ENCODE measurements at places on chromosomes 6 and 20. TPM values are rescaled to one million over a fixed set of nuclear protein-coding genes. Genes with fewer than 3 reads are reported as not detected.

- H3K27me3 ChIP-seq = no peaks in the 10 kb centered on the region
- H3K4me1 ChIP-seq = no peaks in the 10 kb centered on the region
- H3K4me3 ChIP-seq = no peak overlapping the region
- no peak for DNase-seq
- no peak overlapping the region for H3K27ac ChIP-seq
Measured at GRCh38 chr6:12118607-12119006, 106.5 kb downstream of the HIVEP1 start.

DNA sequence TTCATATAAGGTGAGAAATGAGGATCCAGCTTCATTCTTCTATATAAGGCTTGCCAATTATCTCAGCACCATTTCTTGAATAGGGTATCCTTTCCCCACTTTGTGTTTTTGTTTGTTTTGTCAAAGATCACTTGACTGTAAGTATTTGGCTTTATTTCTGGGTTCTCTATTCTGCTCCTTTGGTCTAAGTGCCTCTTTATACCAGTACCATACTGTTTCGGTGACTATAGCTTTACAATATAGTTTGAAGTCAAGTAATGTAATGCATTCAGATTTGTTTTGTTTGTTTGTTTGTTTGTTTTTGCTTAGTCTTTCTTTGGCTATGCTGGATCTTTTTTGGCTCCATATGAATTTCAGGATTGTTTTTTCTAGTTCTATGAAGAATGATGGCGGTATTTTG, 64.6 kb downstream of the ERMARD start:
- H3K4me1 ChIP-seq = no peaks in the 10 kb centered on the region
- no peak overlapping the region for H3K27ac ChIP-seq
- H3K4me3 ChIP-seq = no peak overlapping the region
- DNase-seq = no peak
- H3K36me3 ChIP-seq = no peaks in the 10 kb centered on the region
- no peaks in the 10 kb centered on the region for H3K27me3 ChIP-seq

- no peaks in the 10 kb centered on the region for H3K27me3 ChIP-seq
- peaks cover 52% of the 10 kb centered on the region for H3K4me1 ChIP-seq
- DNase-seq = no peak
Measured at GRCh38 chr6:36682328-36683144, 4.0 kb downstream of the CDKN1A start.

- no peaks in the 10 kb centered on the region for H3K36me3 ChIP-seq
- no peaks in the 10 kb centered on the region for H3K27me3 ChIP-seq
- H3K4me3 ChIP-seq = no peak overlapping the region
- peaks cover 6% of the 10 kb centered on the region for H3K4me1 ChIP-seq
- H3K27ac ChIP-seq = no peak overlapping the region
- DNase-seq = no peak
Measured at GRCh38 chr20:45913116-45913515, 1.2 kb upstream of the PLTP start.

DNA sequence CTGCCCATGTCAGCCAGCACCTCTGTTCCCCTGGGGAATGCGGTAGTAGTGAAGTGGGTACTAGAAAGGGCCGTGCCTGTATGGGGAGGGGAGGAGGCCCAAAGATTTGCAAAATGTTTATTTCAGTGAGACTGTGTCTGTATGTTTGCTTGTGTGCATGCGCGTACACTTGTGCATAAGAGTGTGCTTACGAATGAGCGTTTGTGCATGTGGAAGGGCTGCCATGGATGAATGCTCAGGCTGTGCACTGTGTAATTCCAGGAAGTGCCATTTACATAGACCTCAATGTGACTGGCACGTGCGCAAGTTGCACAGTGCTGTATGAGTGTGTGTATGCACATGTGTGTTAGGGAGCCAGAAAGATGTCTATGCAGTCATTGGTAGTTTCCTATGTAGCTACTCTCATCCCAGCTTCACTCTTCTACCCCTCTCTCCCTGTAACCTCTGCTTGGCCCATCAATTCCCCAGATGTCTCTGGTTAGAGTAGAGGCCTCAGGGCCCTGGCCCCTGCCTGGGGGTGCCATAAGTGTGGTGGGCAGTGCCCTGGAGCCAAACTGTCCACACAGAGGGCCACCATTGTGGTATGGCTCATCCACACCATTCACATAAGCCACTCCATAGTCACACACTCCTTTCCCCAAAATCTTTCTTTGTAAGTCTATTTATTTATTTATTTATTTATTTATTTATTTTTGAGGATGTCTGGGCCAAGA, 26.8 kb upstream of the SLC22A7 start:
- no peaks in the 10 kb centered on the region for H3K36me3 ChIP-seq
- peaks cover 34% of the 10 kb centered on the region for H3K4me1 ChIP-seq
- no peak for DNase-seq
- no peak overlapping the region for H3K4me3 ChIP-seq
- H3K27me3 ChIP-seq = no peaks in the 10 kb centered on the region

DNA sequence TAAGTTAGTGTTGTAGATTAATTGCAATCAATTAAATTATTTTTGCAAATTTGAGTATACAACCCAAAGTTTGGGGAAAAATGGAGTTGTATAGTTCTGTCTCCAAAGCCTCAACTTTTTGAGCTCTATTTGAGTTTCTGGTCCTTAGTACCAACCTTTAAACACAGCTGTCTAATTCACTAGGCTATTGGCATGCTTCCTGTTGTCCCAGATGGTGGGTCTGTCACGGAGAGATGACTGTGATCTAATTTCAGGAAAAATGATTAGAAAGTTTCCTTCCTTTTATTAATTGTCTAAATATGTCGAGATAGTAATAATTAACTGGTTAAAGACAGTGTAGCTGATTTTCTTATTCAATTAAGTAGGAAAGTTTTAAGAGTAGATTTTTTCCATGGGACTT, 109.6 kb downstream of the SCAF8 start:
- no peak for DNase-seq
- H3K36me3 ChIP-seq = no peaks in the 10 kb centered on the region
- H3K4me1 ChIP-seq = peaks cover 13% of the 10 kb centered on the region
- no peaks in the 10 kb centered on the region for H3K27me3 ChIP-seq

DNA sequence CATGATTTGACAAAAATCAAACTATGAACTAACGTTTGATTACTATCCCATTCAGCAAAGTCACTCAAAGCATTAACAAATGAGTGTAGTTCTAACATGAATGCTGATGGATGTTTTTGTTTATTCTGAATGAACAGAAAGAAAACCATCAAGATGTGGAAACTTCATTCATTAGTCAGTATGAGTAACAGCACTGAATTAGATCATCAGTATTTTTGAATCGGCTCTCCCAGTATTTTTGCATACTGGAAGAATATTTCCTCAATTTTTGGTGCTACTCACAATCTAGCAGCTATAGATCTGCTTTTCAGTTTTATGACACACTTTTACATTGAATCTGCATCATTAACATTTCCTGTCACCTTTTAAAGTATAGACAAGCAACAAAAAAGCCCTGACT, 63.8 kb upstream of the CD83 start:
- H3K4me1 ChIP-seq = no peaks in the 10 kb centered on the region
- no peak overlapping the region for H3K4me3 ChIP-seq
- H3K27me3 ChIP-seq = no peaks in the 10 kb centered on the region
- H3K27ac ChIP-seq = no peak overlapping the region

DNA sequence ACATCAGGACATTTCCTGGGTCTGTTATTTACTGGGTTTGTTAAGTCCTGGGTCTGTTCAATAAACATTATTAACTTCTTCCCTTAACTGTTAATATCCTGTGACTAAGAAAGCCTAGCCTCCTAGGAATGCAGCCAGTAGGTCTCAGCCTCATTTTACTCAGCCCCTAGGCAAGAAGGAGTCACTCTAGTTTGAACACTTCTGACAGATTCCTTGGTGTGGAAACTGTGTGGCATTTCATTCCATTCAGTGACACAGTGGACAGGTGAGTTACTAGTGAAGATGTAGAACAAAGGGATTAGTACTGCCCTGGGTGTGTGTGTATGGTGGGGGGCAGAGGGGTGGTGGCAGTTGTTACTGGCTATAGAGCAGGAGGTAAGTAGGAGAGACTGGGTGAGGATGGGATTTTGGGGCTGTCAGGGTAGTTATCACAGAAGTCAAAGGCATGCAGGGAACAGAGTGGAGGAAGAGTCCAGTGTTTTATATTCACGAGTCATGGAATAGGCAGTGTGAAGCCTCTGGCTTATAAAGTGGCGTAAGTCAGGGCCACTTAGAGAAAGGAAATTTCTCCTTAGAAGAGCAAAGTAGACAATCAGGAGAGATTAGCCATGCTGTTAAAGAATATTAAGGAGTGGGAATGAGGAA, 28.4 kb downstream of the RNF182 start:
- no peak overlapping the region for H3K27ac ChIP-seq
- no peak for DNase-seq
- no peaks in the 10 kb centered on the region for H3K27me3 ChIP-seq
- H3K36me3 ChIP-seq = no peaks in the 10 kb centered on the region
- H3K4me1 ChIP-seq = no peaks in the 10 kb centered on the region

DNA sequence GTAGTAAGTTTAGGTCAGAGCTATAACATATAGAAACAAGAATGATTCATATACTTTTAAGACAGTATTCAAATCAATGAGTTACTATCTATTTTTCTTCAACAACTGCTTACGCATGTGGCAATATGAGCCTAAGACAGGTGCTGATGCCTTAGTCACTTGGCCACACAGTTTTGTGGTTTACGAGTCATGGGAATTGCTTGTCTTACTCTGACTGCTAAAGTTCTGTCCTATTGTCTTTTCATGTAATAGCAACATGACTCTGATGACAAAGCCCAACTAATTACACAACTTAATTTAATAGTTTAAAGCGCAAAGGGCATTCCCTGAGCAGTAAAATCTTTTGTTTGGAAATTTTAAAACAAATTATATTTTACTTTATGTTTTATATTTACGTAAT, 159.3 kb upstream of the CENPW start:
- no peaks in the 10 kb centered on the region for H3K36me3 ChIP-seq
- H3K27me3 ChIP-seq = no peaks in the 10 kb centered on the region
- peaks cover 27% of the 10 kb centered on the region for H3K4me1 ChIP-seq
- H3K4me3 ChIP-seq = no peak overlapping the region
- no peak overlapping the region for H3K27ac ChIP-seq

DNA sequence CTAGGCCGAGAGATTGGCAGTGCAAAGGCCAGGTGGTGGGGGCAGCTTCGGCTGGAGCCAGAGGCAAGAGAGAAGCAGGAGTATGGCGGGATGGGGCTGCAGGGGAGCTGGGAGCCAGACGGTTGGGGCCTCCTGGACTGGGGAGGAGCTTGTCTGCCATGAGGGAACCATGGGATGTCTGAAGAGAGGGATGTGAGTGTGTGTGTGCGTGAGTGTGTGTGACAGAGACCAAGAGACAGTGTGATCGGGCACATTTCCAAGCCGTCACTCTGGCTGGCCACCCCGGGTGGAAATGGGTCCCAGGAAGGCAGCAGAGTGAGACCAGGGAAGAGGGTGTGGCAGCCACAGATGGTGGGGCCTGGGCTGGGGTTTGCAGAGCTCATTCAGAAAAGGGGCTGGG, 13.8 kb downstream of the PHACTR3 start:
- H3K4me3 ChIP-seq = no peak overlapping the region
- H3K27me3 ChIP-seq = no peaks in the 10 kb centered on the region
- H3K27ac ChIP-seq = no peak overlapping the region
- no peaks in the 10 kb centered on the region for H3K36me3 ChIP-seq
- no peak for DNase-seq

GRCh38 chr6:14286144-14286543, 168.6 kb downstream of the CD83 start:
- H3K27ac ChIP-seq = no peak overlapping the region
- no peak for DNase-seq
- peaks cover 20% of the 10 kb centered on the region for H3K4me1 ChIP-seq

DNA sequence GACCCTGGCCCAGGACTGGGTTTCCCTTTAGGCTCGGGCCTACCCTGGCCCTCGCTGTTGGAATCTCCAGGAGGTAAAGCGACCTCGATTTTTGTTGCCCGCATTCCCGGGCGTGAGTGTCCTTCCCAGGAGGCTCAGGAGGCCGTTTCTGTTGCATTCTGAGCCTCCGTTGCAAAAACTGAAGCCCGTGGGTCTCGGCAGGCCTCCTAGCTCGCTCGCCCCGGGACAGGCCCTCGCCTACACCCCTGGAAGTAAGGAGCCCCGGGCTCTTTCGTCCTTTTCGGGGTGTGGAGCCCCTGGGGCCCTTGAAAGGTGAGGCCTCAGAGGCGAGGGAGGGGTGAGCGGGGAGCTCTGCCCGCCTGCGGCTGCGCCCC, 2.3 kb downstream of the NR2E1 start:
- no peak overlapping the region for H3K27ac ChIP-seq
- H3K4me1 ChIP-seq = peaks cover 26% of the 10 kb centered on the region
- peak overlapping the region; percentile 49 for H3K4me3 ChIP-seq
- no peaks in the 10 kb centered on the region for H3K36me3 ChIP-seq

DNA sequence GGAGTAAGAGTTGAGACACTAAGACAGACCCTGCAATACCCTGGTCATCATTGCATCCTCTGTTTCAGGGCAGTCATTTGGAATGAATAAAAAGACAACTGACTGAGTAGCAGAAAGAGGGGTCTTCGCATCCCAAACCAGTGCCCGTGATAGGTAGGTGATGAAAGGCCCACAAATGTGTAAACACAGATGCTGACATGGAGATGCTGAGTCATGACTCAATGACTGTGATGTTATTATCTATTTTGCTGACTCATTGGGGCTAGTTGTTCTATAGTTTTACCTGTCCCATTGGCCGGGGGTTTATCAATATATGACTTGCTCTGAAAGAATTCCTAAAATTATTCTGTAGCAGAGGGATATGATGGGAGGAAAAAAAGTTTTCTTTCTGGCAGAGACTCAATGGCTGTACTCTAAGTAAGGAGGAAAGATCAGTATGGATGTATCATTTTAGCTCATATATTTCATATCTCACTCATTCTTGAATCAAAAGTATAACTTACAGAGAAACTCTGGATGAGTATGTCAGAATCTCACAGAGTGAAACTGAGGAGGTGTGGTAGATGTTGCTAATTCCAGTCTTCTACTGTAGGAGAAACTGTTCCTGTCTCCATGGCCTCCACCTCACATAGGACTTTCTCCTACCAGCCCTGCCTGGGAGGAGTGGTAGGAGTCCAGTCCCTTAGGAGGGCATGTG, 119.9 kb upstream of the PREP start:
- no peaks in the 10 kb centered on the region for H3K27me3 ChIP-seq
- no peak overlapping the region for H3K27ac ChIP-seq
- no peak for DNase-seq
- H3K4me3 ChIP-seq = no peak overlapping the region
- no peaks in the 10 kb centered on the region for H3K4me1 ChIP-seq

- no peaks in the 10 kb centered on the region for H3K27me3 ChIP-seq
- no peaks in the 10 kb centered on the region for H3K36me3 ChIP-seq
- H3K27ac ChIP-seq = no peak overlapping the region
- H3K4me3 ChIP-seq = no peak overlapping the region
- no peak for DNase-seq
Measured at GRCh38 chr6:16978686-16979085, 123.2 kb upstream of the STMND1 start.

Gene SESN1
- total RNA-seq = 63.1 TPM

Gene CCDC167
- total RNA-seq = 20.8 TPM

Gene CGA
- total RNA-seq = not detected

Gene FAM209B
- total RNA-seq = not detected
